Right hindlimb (tissue), 1 donor: ENCODE measurements at places on chromosomes 1 and 21.

DNA sequence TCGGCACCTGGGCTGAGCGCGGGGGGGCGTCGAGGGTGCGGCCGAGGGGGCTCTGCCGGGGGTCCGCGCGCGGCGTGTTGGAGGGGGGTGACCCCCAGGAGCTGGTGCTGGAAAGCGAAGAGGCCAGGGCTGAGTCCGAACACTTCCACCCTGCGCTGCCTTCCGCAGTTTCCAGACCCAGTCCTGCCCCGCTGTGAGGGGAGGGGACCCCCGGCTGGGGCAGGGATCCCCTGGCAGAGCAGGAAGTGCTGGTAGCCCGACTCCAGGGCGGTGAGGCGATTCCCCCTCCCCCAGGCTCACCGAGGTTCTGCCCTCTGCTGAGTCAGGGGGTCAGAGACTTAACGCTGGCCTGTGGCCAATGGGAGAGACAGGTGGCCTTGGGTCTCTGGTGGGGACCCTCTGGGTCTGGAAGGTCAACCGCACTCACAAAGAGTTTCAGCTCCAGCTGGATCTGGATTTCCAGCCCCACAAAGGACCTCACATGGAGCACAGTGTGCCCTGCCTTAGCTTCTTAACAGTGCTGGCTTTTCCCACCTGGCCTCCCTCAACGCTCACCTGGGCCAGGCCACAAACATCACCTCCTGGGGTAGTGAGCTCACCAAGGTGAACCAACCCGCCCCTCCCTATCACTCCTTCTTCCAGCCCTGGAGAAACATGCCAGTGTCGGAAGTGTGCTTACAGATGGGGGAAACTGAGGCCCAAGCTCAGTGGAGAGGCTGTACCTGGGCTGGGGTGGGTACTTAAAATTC lies 39.8 kb upstream of the SYNC start:
- DNase-seq = no peak

- no peak for DNase-seq
Measured at GRCh38 chr1:89545264-89546038, 20.8 kb downstream of the LRRC8B start.

DNA sequence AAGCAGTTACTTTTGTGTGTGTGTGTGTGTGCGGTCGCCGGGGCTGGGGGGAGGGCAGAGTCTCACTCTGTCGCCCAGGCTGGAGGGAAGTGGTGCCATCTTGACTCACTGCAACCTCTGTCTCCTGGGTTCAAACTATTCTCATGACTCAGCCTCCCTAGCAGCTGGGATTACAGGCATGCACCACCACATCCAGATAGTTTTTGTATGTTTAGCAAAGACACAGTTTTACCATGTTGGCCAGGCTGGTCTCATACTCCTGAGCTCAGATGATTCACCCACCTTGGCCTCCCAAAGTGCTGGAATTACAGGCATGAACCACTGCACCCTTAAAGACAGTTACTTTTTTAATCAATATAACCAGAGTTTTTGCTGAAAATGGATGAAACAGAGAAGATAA lies 207.0 kb downstream of the PTPRC start:
- no peak for DNase-seq

DNA sequence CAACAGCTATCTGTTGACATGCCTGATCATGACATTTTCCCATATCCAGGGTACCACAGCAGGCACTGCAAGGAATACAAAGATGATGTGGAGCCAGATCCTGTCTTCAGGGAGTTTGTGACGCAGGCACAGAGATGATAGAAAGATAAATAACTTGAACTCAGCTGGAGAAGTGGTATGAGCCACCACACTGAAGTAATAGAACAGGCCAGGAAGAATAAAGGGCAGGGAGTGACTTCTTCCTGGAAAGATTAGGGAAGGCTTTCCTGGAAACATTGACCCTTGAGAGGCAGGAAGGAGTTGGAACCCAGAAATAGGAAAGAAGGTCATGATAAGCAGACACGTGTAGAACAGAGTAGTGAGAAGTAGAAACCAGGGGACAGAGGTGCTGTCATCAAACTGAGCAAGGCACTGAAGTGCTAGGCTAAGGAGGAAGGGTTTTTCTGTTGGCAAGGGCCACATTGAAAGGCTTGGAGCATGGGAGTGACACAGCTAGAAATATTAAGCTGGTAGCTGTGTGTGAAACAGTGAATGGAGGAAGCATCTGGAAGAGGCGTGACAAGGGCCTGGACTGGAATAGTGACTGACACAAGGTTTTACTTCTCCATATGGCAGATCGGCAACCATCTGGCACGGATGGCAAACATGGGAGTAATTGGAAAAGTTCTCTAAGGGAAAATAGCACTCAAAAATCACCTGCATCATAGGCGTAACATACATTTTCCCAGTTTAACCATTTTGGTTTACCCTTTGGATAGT lies 68.4 kb downstream of the AK5 start:
- DNase-seq = no peak

- peak; percentile 54 for DNase-seq
Measured at GRCh38 chr21:36589352-36589971, 109.5 kb upstream of the SIM2 start.

- peak; percentile 64 for DNase-seq
Measured at GRCh38 chr21:35189077-35189863, 140.2 kb upstream of the RUNX1 start.

DNA sequence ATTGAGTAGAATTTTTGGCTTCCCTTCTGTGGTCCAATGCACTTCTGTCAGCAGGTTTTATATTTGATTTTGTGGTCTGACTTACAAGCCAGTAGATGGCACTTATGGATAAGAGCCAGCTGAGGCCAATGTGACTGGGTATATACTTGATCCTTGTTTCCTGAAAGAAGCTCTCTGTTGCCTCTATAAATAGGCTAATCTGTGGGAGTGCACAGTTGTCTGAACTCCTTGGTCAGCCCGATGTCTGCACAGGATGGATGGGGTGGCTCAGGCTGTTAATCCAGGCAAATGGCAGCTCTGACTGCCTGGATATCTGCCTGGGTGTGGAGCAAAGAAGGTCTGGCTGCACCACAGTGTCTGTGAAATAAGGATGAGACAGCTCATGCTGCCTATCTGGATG lies 1183.7 kb upstream of the PRMT6 start:
- DNase-seq = no peak

DNA sequence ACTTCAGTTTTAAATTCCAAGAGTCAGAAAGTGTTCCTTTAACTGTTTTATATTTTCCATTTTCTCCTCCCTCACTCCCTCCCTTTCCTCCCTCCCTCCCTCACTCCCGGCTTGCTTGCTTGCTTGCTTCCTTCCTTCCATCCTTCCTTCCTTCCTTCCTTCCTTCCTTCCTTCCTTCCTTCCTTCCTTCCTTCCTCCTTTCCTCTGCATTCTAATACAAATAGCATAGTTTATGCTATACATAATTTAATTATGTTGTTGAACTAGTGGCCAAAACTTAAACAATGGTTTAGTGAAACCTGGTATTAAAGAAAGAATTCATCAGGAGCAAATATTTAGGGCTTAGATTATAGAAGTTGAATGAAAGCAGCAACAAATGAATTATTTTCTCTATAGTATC lies 188.5 kb upstream of the OLFM3 start:
- DNase-seq = no peak

DNA sequence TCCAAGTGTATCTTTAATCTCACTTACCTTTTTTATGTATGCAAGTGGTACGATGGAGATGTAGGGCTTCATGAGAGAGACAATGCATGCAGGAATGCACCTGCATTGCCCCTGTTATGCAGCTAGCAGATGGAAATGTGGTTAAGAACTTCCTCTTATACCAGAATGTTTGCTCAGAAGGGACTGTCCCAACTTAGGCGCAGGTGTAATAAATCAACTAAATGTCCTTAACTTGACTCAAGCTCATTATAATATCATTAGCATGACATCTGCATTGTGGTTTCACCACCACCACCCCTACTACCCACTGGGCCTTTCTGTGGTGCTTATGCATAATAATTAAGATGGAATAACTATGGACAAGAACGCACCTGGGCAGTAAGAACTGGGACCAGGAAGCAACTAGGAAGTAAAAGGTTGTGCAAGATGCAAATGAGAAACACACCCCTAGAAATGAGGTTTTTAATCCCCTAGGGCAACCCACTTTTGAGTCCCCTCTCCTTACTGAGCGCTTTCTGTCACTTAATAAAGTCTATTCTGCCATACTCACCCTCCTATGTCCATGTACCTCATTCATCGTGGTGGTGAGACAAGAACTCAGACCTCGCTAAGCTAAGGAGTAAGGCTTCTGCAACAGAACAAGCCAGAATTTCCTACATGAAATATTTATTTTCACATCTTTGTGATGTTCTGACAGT lies 1103.3 kb upstream of the B3GALT2 start:
- DNase-seq = no peak

GRCh38 chr1:213014642-213015041 lies 1.0 kb downstream of the ANGEL2 start:
- DNase-seq = peak; percentile 18

DNA sequence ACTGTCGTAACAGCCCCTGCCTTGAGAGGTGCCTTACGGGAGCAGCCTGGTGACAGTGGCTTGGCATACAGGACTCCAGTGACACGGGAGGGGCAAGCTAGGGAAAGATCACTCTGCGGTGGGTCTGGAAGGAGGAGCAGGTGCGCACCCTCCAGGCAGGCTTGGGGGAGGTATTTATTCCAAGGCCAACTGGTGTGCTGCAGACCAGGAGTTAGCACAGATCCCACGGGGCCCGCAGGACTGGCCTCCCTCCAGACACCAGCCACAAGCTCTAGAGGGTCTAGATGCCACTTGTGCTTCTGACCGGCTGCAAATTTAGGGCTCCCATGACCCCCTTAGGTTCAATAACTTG lies 22.1 kb downstream of the PSEN2 start:
- DNase-seq = no peak

GRCh38 chr1:53047737-53048736 lies 14.0 kb upstream of the PODN start:
- no peak for DNase-seq

GRCh38 chr1:145917595-145917994 lies 922 bp downstream of the PEX11B start:
- DNase-seq = no peak

DNA sequence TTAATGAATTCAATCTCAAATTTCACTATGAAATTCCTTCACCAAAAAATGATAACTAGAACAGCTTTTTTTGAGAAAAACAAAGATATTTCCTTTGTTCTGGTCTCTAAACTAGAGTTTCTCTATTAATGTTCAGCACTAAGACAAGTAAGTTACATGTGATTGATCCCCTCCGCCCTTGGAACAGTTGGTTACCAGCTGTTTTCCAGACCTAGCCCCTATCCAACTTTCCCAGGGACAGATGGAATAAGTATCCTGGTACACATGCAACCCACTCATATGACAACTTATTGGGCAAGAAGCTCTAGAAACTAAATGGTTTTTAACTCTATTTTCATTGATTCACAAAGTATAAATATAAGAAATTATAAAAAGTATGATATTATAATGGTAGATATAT lies 140.4 kb downstream of the COP1 start:
- peak; percentile 23 for DNase-seq

DNA sequence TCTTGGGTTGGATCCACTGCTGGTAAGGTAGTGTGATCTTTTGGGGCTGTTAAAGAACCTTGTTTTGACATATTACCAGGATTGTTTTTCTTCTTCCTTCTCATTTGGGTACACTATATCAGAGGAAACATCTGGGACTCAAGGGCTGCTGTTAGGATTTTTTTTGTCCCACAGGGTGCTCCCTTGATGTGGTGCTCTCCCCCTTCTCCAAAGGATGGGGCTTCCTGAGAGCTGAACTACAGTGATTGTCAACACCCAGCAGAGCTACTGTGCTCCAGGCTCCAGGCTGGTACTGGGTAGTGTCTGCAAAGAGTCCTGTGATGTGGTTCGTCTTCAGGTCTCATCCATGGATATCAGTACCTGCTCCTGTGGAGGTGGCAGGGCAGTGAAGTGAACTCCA lies 20.6 kb downstream of the IFI16 start:
- DNase-seq = no peak

DNA sequence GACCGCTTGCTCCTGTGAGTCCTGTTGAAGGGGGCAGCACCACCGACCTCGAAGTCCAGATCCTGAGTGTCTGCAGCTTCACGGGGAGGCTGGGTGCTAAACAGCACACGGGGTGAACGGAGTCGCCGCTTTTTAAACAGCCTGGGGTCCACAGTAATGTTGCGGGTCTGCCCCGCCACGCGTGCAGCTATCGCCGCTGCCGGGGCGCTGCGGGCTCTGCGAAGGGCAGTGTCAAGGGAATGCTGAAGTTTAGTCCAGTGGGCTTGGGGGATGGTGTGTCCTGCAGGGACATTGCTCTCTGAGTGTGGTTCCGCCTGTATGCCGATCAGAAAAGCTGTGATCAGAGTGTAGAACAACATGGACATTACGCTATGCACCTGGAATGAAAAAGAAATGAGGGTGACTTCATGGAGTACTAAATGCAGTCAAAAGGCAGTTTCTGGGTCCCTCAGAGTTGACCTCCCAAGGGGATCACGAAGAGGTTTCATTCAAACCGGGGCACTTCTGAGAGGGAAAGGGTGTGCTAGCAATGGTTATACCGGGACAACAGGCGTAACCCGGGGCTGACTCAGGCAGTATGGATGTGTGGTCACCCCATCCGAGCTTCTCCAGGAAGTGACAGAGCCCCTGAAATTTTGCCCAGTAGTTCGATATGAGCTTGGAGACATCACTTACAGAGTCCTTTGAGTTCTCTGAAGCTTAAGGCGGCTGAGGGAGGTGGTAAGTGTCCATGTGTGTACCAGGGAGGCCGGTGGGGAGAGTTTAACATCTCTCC lies 51.4 kb downstream of the NGF start:
- no peak for DNase-seq

DNA sequence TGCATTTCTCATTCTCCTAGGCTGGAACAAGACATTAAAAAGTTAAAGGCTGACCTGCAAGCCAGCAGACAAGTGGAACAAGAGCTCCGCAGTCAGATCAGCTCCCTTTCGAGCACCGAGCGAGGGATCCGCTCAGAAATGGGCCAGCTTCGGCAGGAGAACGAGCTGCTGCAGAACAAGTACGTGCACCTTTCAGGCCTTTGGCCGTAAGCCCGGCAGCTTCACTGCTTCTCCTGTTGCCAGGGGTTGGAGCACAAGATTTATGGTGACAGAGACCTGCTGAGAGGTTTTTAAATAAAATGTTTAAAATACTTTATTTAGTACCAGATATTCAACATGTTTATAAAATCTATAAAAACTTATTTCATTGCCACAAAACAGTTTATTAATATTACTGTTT lies 53.4 kb downstream of the MACO1 start:
- no peak for DNase-seq

DNA sequence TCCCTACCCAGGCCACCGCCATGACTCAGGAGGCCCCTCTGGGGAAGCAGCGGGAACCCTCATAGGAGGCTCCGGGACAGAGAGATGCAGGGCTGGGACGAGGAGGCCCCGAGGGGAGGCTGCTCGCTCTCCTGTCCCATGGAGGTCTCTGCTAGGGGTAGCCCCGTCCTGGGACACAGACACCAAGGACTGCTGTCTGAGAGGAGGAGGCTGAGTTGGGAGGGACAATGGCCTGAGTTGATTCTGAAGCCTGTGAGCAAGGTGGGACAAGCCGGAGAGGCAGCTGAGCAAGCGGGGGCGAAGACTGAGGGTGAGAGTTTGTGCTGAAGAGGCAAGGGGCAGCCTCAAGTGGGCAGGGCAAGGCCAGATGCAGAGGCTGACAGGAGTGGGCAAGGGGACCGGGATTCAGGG lies 17.4 kb downstream of the SLC27A3 start:
- no peak for DNase-seq

GRCh38 chr1:202264726-202265125 lies 71.1 kb downstream of the LGR6 start:
- no peak for DNase-seq
